ENCODE measurements at places on chromosomes 13 and 19.

GRCh38 chr13:48570216-48570828 lies 37.4 kb upstream of the RCBTB2 start:
- DNase-seq: peak; percentile 67

DNA sequence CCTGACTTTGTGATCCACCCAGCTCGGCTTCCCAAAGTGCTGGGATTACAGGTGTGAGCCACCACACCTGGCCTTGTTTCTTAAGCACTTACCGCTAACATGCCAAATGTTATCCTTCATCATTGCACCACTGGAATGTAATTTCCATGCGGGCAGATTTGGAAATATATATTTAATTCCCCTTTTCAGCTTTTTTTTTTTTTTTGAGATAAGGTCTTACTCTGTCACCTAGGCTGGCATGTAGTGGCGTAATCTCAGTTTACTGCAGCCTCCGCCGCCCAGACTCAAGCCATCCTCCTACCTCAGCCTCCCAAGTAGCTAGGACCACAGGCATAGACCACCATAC lies 4.3 kb upstream of the UPK1A start:
- no peak for DNase-seq

GRCh38 chr13:29541400-29541799 lies 54.1 kb downstream of the SLC7A1 start:
- DNase-seq: no peak

GRCh38 chr13:107969546-107969945 lies 245.8 kb downstream of the LIG4 start:
- no peak for DNase-seq

DNA sequence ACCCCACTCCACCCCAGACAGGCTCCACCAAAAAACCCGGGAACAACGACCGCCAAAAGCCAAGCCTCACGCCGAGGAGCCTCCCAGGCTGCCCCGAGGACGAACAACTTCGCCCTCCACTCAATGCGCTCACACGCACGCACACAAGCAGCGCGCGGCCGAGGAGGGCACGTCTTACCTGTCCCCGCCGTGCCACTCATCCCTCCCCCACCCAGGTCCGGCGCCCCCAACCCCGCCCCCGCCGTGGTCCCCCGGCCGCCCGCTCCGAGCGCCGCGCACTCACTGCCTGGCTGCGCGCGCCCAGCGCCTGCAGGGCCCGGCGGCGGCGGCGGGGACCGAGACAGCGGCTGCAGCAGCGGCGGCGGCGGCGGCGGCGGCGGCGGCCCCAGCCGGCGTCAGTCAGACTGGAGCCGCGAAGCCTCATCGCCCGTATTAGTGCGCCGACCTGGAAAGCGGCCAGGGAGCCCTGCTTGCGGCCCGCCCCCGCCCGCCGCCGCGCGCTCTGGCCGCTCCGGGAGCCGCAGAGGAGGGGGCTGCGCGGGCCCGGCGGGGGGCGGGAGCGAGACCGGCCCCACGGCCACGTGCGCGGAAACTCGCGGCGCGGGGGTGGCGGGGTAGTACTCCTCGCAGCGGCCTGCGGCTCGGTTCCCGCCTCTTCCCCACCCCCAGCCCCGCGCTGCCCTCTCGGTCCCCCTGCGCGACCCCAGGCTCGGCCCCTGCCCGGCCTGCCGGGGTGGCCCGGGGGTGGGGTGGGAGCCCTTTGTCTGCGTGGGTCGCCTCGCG lies at the start of gene SMAD9:
Gene SMAD9 (minus strand): TSS at position 406 of the 783 bp plus-strand sequence. CDS start 40,549 bp downstream, outside the sequence.
- no peak for DNase-seq

DNA sequence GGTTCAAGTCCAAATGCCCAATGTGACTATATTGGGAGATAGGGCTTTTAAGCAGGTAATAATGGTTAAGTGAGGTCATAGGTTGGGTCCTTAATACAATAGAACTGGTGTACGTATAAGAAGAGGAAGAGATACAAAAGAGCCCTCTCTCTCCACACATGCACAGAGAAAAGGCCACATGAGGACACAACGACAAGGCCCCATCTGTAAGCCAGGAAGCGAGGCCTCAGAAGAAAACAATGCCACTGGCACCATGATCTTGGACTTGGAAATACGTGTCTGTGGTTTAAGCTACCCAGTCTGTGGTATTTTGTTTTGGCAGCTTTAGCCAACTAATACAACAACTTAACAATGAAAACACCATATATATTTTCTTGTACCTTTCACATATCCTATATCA lies 23.4 kb upstream of the RFC3 start:
- no peak for DNase-seq

DNA sequence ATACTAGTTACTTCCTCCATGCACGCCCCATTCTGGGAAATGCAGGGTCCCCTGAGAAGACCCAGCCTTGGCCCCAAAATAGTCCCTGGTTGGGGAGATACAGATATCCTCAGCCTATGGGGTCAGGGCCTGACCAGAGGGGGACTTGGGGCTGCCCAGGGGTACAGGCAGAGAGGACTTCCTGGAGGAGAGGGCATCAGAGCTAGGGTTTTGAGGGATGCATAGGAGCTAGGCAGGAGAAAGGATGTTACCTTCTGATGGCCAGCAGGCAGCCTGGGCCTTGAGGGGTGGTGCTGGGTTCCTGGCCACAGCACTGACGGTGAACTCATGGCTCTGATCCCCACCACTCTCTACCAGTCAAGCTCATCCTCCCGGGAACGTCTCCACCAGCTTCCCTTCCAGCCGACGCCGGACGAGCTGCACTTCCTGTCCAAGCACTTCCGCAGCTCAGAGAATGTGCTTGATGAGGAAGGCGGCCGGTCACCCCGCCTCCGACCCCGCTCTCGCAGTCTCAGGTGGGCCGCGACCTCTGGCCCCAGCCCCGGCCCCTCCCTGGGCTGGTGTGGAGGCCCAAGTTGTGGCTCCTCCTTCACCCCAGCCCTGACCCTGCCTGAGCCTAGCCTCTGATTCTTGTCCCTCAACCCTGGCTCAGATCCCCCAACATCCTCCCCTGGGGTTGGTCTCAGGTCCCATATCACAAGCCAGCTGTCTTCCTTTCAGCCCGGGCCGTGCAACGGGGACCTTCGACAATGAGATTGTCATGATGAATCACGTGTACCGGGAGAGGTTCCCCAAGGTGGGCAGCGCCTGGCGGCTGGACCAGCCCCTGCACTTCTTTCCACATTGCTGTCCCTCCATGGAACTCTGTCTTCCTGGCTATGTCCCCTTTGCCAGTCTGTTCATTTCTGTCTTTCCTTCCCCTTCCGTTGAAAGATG lies 25.6 kb downstream of the MAST3 start:
- DNase-seq: no peak

All from inflammatory macrophage treated with lipopolysaccharide for 1 hour (primary cell).